ENCODE measurements at places on chromosomes 7 and 10.

- DNase-seq, result no peak
These were observed 132.0 kb upstream of the MDFIC start for GRCh38 chr7:114789871-114790311.

- DNase-seq, result no peak
These were observed 102.4 kb downstream of the HIPK2 start for GRCh38 chr7:139675127-139676125.

GRCh38 chr7:157362729-157363128, 25.9 kb downstream of the DNAJB6 start:
- no peak for DNase-seq

GRCh38 chr7:140484479-140484878, 5.2 kb upstream of the MKRN1 start:
- DNase-seq, result no peak

GRCh38 chr7:129146237-129146979, 1.9 kb downstream of the TSPAN33 start:
- DNase-seq, result no peak
